Right renal cortex interstitium (tissue), 3 donors: ENCODE measurements at places on chromosomes 12 and 14. TPM values are rescaled to one million over a fixed set of nuclear protein-coding genes. Genes with fewer than 3 reads are reported as not detected.

DNA sequence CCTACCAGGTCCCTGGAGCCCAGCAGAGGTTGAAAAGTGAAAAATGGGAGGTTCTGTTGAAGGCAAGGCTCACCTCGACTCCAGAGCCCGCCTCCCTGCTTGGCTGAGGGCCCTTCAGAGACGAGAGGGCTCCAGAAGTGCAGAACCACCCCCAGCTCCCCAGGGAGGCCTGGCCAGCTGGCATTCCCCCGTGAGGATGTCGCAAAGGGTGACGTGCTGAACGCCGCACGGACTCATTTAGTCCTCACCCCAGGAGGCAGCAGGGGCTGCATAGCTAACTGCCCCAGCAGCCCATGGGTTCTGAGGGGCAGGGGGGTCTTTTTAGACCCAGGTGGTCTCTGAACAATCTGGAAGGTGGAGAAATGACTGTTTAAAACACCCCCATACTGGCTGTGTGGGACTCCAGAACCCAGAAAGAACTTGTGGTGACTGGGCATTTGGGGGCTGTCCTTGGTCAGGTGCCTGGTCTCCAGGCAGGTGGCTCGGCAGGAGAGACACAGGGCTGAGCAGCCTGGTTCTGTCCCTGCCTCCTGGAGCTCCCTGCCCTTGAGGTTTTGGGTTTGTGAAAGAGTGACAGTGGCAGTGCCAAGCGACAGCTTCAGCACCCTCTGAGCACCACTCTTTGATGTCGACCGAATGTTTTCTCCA lies 32.0 kb downstream of the ANAPC7 start:
- no peak for DNase-seq

- no peak for DNase-seq
Measured at GRCh38 chr12:60174941-60175340, 579.1 kb downstream of the SLC16A7 start.

DNA sequence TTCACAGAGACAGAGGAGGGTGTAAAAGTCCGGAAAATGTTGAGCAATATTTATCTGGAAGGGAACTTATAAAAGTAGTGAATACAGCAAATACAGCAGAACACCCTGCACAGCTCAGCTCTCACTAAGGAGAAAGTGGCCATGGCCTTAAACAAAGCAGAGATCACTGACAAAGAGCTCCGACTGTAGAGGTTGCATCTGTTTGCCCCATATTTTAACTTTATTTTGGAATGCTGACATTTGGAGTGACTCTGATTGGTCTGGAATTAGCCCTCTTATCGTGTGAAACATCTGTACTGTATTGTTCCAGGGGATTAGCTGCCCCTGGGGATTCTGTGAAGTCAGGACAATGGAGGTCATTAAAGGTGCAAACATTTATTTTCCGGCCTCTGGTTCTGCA lies 1275.7 kb upstream of the FLRT2 start:
- DNase-seq, result no peak

GRCh38 chr12:89414851-89415250 lies 62.5 kb upstream of the DUSP6 start:
- no peak for DNase-seq

GRCh38 chr14:52327374-52328226 lies 13.5 kb downstream of the PTGER2 start:
- DNase-seq, result no peak

Gene DNAI7
- 7.4 TPM for polyA plus RNA-seq
